ENCODE measurements at places on chromosomes 7 and 10. TPM values are rescaled to one million over a fixed set of nuclear protein-coding genes. Genes with fewer than 3 reads are reported as not detected.

HMX3 gene
- total RNA-seq = not detected

- DNase-seq = peak; percentile 79
- no peaks in the 10 kb centered on the region for H3K27me3 ChIP-seq
- peaks cover 40% of the 10 kb centered on the region for H3K4me1 ChIP-seq
- H3K36me3 ChIP-seq = no peaks in the 10 kb centered on the region
Observed at GRCh38 chr10:86668297-86669165, at the start of gene LDB3. TSS of gene LDB3 (plus strand) at chr10:86668511. CDS start at chr10:86668692, 181 bp downstream.

DNA sequence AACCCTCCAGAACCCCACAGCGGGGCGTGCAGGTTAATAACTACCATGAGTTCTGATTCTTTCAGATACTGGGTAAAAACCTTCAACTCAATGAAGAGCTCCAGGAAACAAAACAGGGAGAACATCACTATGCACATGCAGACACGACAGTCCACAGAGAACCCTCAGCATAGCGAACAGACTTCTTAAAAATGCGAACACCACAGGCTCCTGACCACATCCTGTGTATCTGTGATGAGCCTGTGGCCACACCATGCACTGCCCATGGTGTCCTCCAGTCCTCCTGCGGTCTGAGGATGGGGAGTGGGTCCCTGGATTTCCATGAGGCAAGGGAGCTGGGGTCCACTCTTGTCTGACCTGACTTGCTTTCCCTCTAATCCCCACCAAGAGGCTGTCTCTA lies 107.2 kb downstream of the COBL start:
- H3K27me3 ChIP-seq = no peaks in the 10 kb centered on the region
- no peak for DNase-seq
- H3K27ac ChIP-seq = no peak overlapping the region
- H3K4me1 ChIP-seq = peaks cover 7% of the 10 kb centered on the region
- H3K36me3 ChIP-seq = no peaks in the 10 kb centered on the region
- no peak overlapping the region for H3K4me3 ChIP-seq

GNG11 gene
- 32.6 TPM for total RNA-seq
